BJ (cell line): ENCODE measurements at places on chromosomes 5 and 9.

DNA sequence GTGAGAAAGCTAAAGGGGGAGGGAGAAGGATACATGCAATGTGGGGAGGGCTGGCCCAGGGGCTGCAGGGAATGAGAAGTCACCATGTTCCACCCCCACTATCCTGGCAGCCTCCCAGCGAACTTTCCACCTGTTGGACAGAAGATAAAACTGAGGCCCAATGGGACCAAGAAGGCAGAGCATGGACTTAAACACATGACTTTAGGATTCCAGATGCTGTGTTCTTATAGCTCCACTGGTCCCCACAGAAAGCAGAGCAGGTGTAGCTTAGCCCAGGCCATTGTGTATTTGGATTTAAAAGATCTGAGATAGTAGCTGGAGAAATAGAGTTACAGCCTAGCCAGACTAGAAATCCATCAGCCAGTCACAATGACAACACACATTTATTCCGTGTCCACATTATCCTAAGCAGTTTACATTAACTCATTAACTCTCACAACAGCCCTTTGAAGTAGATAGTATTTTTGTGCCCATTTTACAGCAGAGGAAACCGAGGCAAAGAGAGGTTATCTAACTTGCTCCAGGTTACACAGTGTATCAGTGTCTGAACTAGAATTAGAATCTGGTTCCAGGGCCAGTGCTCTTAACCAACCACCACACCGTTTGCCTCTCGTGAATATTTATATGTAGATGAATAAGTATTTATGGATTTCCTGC, 121.0 kb downstream of the RGS3 start:
- no peak for DNase-seq

DNA sequence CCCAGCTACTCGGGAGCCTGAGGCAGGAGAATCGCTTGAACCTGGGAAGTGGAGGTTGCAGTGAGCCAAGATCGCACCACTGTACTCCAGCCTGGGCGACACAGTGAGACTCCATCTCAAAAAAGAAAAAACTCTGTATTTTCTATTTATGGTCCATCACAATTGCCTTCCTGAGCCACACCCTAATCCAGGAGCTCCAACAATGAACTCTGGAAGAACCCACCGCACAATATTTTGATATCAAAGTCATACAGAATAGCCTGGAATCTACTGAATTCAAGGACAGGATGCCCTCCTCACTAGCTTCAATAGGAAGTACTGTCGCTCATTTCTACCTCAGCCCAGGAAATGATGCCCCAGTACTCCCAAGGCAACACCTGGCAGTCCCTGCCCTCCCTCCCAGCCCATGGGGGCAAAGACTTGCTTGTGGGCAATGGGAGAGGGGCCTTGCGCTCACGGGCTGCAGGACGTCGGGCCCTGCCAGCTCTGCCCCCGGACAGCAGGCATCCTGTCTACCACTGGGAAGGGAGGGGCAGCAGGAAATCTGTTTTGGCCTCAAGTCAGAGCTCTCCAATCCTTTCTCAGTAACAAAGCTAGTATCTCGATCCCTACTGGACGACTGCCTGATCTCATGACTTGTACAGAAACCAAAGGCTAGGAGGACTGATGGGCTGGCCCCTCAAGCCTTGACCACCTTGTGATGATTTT, 19.7 kb downstream of the UBAC1 start:
- DNase-seq: no peak

- DNase-seq: no peak
Measured at GRCh38 chr5:169832304-169832703, 148.0 kb downstream of the INSYN2B start.

GRCh38 chr9:2270565-2270964, 255.4 kb downstream of the SMARCA2 start:
- DNase-seq: no peak

GRCh38 chr9:105993921-105994715, 299.8 kb downstream of the TMEM38B start:
- no peak for DNase-seq

GRCh38 chr5:41296066-41296465, 82.7 kb upstream of the C6 start:
- no peak for DNase-seq

GRCh38 chr5:134086943-134087305, 27.6 kb upstream of the TCF7 start:
- DNase-seq: no peak

- no peak for DNase-seq
Measured at GRCh38 chr9:113546566-113546965, 83.0 kb downstream of the RGS3 start.

DNA sequence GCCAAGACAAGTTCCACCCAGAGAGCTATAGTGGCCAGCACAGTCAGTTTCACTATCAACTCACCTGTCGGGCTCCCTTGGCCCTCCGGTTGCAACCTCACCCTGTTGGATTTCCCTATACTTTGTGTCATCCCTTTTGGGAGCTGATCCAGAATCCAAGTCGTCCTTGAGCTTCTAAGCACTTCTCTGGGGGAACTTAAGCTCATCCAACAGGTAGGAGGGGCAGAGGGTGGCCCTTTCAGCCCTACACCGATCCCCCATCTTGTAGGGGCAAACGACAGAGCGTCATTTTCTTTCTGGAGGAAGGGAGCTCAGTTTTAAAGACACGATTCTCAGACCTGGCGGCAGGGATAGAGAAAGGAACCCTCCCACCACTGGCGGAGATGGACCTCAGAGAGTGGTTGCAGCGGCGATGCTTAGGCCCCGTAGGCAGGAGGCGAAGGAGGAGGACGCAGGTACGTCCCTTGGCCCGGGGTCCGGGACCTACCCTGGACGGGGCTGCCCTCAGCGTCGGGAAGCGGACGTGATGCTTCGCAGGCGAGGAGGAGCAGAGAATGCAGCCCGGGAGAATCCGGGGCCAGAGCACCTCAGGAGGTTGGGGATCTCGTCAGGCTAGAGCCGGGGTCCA, 519 bp downstream of the ZER1 start:
- DNase-seq: no peak

GRCh38 chr9:127531676-127532075, 80.4 kb downstream of the LRSAM1 start:
- no peak for DNase-seq

DNA sequence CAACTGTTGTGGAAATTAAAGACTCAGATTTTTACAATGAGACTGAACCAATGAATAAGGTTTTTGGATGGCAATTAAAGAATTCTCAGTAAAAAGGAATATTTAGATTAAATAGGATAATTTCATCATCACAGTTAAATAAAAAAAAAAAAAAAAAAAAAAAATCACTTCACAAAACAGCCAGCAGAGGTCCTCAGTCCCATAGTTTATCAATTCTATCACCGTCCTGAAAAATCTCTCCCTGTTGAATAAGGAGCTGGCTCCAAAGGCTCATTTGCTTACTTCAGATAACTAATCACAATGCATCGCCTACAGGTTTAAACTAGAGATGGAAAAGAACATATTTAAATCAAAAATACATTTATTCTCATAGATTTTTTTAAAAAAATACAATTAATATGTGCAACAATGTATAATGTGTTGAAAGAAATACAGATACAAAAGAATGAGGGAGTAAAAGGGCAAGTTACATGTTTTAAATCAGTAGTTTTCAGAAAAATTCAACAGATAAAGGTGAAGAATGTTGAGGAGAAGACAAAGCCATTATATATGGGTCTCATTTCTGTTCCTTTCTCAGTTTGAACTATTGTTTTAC, 175.8 kb upstream of the CHD1 start:
- no peak for DNase-seq

DNA sequence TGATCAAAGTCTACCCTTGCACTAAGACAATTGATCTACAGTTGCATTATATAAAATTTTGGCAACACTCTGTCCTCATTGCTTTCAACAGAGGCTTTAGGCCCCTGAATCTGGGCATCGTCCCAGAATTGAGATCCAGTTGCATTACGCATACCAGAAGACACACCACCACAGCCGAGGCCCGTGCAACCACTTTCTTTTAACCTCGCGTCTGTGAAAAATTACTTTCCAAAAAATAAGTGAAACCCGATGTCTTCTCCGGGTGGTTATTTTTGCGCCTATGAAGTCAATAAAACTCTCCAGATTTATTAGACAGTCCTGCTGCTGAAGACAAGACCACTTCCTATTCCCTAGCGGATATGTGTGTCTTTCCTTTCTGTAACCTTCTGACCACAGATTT, 52.1 kb upstream of the NFIB start:
- peak; percentile 82 for DNase-seq

DNA sequence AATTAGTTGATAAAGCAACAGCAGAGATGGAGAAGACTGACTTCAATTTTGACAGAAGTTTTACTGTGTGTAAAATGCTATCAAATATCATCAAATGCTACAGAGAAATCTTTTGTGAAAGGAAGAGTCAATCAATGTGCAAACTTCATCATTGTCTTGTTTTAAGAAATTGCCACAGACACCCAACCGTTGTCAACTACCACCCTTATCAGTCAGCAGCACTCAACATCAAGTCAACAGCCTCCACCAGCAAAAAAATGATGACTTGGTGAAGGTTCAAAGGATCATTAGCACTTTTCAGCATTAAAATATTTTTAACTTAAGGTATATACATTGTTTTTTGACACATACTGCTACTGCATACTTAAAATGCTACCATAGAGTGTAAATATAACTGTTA, 888.8 kb downstream of the CDH18 start:
- DNase-seq: no peak

DNA sequence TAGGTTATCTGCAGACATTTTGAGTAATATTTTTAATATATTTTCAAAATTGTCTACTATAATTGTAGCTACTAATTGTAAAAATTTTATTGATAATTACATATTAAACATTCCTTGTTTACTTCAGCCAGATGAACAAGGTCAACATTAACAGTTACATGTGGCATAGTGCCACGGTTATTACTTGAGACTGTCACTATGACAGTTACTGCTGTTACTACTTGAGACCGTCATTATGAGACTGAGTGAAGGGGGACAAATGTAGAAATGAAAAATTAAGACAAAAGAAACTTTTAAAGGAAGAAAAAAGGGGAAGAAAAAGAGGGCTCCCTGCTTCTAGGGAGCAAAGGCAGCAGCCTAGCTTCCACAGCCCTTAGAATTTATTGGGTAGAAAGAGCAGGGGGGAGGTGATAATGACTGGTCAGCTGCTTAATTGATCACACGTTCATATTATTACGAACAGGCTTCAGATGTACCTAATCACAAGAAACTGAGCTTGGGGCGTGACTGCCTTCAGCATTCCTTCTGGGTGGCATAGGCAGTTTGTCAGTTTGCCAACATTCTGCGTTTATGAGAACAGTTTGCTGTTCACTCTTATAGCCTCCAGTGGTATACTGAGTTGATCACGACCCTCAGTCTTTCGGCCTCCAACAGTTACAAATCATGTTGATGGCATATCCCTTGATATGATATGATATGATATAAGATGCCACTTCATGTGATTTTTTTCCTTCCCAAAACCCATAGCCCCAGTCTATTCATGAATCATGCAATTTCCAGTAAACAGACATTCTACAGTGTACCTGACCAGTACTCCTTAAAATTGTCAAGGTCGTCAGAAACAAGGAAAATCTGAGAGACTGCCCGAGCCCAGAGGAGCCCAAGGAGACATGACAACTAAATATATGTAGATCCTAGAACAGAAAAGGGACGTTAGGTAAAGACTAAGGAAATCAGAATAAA, 13.1 kb downstream of the MARCHF6 start:
- no peak for DNase-seq

GRCh38 chr9:107969141-107969540, 479.6 kb upstream of the KLF4 start:
- DNase-seq: no peak

GRCh38 chr9:84296146-84296843, 44.3 kb downstream of the SLC28A3 start:
- DNase-seq: no peak

- no peak for DNase-seq
Measured at GRCh38 chr5:58961631-58962280, 378.9 kb downstream of the RAB3C start.

- DNase-seq: no peak
Measured at GRCh38 chr5:175711472-175712312, 53.8 kb downstream of the HRH2 start.

- DNase-seq: no peak
Measured at GRCh38 chr9:25702536-25702935, 24.3 kb upstream of the TUSC1 start.

GRCh38 chr9:74630228-74630627, 133.1 kb downstream of the RORB start:
- DNase-seq: no peak

DNA sequence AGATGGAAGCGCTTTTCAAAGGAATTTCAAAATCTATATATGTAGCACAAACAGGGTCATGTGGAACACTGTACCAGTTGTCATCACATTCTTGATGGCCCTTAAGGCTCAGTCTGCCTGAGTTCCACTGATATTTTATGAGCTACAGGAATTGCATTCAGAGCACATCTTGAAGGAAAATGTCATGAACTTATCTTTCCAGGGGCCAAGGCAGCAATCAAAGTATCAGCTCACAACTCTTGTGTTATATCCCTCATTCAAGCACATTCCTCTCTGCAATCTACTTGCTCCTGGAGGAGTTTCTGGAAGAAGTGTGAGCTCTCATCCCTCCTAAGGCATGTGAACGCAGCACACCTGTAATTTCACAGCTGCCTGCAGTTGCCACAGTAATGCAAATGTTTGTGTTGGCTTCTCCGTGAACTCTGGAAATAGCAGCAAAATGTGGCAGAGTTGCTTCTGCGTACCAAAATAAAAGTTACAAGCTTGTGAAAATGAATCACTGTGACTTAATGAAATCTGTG, 89.7 kb upstream of the EQTN start:
- DNase-seq: no peak

DNA sequence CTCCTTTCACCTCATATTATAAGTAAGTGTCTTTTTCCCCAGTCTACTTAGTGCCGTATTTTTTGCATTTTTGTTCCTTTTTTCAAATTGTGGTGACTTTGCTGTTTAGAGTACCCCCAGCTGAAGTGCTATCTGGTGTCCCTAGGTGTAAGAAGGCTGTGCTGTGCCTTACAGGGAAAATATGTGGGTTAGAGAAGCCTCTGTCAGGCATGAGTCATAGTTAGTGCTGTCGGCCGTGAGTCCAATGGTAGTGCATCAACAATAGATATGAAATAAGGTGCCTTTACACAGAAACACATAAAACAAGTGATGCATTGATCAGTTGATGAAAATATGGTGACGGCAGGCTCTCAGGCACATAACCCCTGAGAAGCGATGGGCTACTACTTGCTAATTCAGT, 20.1 kb downstream of the SYK start:
- DNase-seq: no peak

DNA sequence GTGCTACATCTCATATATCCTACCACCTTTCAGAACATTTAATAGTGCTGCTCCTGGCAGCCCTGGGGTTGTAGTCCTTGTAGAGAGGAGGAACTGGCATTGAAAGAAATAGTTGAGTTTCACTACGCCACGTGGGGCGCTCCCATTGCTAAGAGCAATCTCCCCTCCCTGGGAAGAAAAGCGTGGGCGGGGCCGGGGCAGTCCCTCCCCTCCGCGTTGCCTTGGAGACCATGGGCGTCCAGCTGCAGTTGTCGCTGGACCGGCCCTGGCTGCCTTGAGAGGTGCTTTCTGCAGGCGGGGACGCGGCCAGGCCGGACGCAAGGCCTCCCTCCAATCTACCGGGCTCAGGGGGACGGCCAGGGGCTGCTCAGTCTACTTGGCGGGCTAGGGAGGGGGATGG, 368 bp upstream of the CCDC180 start:
- no peak for DNase-seq

GRCh38 chr5:149220750-149221149, 50.9 kb upstream of the AFAP1L1 start:
- DNase-seq: no peak
